Substantia nigra (tissue), 51 donors: ENCODE measurements at places on chromosomes 16 and 17.
A peak's percentile ranks its signal among the peaks of the same experiment; 100 is the strongest.

DNA sequence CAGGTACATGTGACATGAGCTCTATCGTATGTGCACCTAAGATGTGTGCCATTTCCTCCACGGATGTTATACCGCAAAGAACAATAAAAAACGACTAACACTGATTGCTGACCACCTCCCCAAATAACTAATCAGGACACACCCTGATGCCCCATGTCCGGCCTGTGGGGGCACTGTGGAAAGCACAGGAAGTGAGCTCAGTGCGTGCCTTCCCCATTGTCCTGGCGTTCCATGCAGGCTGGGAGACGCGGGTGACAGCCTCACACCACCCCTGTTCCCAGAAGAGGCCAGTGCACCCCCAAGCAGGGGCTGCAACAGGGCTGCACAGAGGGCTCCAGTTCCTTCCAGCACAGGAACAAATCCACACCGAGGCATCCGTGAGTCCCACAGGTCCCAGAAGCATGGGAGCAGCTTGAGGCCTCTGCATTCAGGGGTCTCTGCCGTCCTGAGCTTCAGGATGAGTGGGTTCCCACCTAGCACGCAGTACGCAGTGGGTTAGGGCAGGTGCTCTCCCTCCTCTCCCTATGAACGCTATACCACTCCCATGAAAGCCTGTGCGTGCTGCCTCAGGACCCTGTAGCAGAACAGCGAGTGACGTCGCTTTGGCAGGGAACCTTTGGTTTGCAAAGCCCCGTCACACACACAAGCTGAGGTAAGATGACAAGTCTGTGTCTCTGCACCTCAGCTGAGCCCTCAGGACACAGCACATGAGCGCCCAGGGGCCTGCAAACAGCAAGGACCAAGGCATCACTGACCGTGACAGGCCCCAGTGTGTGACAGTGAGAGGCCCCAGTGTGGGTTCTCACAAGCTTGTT, 117.7 kb downstream of the ZNF778 start:
- DNase-seq: no peak

- DNase-seq: no peak
These were observed 1.2 kb downstream of the FOXF1 start for GRCh38 chr16:86511317-86512161.

GRCh38 chr16:648071-648780, 939 bp upstream of the WDR90 start:
- no peak for DNase-seq

GRCh38 chr16:31700200-31700529, 172.5 kb downstream of the AHSP start:
- DNase-seq: no peak

GRCh38 chr17:62888765-62889164, 77.3 kb upstream of the TANC2 start:
- DNase-seq: no peak

DNA sequence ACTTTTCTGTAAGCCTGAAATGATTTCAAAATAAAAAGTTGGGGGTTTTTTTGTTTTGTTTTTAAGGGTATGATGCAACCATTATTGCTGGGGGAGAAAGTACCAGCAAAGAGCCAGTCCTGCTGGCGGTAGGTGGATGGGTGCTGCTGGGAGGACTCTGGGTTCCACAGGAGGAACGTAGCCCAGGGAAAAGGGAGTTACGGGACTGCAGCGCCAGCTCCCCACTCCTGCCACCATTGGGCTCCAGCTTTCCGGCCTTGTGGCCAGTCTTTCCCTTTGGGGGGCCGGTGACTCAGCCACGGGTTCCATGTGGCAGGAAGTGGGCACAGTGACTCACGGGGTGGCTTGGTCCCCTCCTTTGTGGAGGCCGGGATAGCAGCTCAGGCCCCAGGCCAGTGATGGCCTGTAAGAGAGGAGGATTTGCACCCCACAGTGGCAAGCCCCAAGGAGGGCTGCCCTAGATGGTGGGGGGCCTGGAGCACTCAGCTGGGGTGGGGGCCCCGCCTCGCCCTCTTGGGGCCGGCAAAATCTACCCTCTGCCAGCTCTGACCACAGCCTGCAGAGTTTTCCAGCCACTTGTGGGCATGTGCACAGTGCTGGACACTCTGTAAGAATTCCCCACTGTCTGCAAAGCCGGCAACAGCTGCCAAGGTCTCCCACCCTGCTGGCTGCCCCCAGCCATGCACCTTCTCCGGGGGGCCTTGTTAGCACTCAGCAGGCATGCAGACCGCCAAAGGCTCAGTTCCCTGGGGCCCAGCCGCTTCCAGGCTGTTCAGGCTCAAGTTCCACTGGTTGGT, 30.4 kb downstream of the SOCS3 start:
- DNase-seq: no peak

DNA sequence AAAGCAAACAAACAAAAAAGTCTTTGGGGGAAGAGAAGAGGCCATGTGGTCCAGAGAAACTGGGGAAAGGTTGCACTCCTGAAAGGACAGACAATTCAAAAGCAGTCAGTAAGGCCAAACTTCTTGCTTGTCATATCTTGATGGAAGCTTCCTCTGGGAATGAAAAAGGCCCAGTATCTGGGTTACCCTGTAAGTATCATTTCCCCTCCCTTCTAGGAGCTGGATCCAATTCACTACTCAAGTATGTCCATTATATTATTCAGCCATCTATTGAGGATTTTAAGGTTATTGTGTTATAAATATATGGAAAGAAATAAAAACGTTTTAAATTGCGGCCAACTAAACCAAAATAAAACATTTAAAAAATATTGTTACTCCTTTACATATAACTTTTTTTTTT, 26.0 kb upstream of the MON1B start:
- no peak for DNase-seq

GRCh38 chr16:72989579-72990551, 58.1 kb downstream of the ZFHX3 start:
- peak; percentile 15 for DNase-seq

- DNase-seq: peak; percentile 18
These were observed 1.4 kb upstream of the SLC22A31 start for GRCh38 chr16:89201439-89202377.

DNA sequence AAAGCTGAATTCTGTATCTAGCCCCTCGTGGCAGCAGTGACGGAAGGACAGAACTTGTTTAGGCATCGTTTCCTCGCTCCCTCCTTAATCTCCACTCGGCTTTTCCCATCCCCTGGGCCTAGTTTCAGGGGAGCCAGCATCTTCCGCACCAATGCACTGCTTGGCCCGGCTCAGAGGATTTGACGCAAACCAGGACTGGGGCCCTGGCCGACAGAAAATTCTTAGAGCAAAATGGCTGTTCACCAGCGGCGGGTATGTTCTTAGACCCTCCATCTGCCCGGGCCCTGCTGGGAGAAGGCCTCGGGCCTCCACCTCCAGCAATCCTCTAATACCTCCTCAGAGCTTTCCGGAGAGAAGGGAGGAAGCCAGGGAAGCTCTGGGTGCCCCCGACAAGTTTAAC, 54.6 kb downstream of the TBC1D16 start:
- no peak for DNase-seq

DNA sequence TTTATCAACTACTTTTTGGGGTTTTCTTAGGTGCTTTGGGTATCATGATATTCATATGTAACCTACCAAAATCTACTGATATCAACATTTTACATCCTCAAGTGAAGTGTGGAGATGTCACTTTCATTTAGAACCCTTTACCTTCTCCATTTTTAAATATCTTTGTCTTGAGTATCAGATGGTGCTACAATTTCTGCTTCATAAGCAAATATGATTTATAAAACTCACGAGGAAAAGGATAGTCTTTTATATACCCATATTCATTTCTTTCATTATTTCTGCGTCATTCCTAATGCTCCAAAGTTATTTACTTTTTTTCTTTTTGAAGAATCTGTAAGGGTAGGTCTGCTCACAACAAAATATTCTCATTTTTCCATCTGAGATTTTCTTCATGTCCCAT, 991.7 kb downstream of the CDH11 start:
- no peak for DNase-seq

DNA sequence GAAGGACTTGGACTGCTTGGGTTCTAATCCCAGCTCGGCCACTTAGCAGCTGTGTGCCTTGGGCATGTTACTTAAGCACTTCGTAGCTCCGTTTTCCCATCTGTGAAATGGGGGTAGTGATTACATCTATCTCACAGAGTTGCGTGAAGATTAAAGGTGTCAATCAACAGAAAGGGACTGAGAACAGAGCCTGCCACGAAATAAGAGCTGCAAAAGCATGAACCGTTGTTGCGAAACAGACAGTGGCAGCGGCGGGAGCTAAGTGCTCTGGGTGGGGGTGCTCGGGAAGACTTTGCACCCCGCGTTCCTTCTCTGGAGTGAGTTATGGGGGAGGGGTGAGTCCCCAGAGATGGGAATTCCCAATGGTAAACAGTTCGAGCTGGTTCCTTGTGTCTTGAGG, 79.6 kb upstream of the LHX1 start:
- no peak for DNase-seq

DNA sequence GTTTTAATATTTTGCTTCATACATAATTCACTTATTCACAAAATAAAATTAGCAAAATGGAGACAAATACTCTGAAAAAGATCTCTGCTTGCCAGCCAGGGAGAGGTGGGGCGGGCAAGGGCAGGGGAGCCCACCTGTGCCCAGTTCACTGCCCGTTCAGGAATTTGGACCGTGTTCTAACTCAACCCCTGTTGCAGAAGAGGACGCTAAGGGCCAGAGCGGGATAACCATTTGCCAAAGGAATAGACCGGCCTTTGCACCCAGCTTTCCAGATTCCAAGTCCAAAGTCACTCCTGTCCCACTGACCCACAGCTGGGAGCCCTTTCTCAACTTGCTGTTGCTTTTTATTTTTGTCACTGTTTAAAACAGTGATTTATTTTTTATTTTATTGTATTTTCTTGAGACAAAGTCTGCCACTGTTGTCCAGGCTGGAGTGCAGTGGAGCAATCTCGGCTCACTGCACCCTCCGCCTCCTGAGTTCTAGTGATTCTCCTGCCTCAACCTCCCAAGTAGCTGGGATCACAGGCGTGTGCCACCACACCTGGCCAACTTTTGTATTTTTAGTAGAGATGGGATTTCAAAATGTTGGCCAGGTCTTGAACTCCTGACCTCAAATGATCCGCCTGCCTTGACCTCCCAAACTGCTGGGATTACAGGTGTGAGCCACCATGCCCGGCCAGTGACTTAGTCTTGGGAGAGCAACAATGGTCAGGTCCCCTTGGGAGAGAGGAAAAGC, 2.7 kb upstream of the PIEZO1 start:
- no peak for DNase-seq

- DNase-seq: no peak
These were observed 7.1 kb downstream of the CHD9NB start for GRCh38 chr16:53045341-53046220.

DNA sequence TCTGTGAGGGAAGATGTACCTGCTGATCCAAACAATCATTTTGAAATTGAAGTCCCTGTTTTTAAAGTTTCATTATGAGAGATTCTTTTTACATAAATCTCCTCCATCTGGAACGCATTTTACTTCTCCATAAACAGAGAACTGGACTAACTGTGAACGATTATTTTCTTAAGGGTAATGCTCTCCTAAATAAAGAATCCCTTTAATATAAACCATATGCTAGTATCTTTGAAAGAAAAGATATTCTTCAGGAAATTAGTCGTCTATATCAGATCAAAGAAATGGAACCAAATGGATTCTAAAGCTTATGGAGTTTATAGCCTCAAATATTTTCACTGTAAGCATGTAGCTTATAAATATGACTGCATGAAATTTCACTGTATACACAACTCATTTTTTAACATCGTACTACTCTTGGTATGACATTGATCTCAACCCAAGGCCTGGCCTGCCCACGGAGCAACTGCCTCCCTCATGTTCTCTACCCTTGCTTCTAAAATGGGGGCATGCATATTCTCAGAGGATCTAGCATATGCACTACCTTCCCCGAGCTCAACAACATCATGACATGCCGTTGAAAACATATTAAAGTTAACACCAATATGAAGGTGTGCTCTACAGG, 66.4 kb downstream of the MYH10 start:
- DNase-seq: no peak

DNA sequence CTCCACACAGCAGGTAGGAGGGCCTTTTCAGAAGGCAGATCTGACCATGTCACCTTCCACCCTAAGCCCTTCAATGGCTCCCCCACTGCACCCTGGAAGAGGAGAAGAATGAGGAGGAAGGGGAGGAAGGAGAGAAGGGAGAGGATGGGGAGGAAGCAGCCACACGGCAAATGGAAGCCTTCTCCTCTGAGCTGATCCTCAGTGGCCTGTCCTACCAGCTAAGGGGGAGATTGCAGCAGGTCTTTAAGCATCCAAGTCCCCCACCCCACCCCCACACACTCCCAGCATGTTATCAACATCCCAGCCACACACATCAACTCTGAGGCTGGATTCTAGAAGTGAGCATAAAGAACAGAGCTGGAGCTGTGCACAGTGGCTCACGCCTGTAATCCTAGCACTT, 46.2 kb upstream of the RBFOX3 start:
- DNase-seq: no peak

GRCh38 chr16:87358250-87358649, 25.3 kb downstream of the FBXO31 start:
- DNase-seq: no peak

DNA sequence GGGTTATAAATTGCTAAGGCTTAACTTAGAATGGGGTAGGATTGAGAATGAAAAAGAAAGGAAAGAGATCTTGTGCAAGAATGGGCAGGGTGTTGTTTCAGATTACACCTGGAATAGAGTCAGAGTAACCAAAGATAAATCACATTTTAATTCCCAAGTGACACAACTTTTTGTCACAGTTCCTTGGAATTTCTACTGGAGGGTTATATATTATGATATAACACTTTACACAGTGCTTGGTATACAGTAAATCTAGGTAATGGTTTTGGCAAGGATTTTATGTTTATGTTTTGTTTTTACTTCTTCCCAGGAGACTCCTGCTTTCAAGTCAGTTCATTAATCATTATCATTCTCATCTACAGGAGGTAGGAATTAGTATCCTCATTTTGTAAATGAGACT, 115.7 kb upstream of the KCNJ16 start:
- DNase-seq: no peak

DNA sequence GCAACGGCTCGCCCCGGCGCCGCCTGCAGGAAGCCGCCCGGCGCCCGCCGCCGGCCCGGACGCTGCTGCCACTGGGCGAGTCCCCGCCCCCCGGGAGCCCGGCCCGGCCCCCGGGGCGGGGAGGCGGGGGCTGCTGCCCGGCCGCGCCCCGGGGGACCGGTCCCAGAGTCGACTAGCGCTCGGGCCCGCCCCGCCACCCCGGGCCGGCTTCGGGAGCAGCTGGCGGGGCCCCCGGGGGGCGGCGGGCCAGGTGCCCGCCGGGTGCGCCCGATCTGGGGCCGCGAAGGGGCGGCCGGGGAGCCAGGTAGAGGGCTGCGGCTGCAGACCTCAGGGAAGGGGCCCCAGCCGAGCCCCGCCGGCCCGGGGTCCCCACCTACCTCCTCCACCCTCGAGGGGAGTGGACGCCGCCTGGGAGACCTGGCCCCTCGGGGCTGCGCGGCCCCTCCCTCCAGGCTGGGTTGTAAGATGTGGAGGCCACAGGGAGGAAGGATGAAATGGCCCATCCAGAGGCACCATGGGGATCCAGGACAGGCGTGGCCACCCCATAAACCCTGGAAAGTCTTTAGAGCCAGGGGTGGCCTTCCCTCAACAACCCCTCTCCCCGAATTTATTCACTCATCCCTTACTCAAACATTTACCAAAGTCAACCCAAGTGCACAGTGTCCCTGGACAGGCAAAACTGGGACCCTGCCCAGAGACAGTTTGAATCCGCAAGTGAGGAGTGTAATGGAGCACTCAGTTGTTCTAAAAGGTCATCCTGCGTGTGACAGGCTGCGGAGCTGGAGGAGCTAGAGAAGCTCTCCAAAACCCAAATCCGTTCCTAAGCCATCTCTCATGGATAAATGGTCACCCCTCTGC, at the start of gene CDYL2:
Gene CDYL2, minus strand, starts transcription at position 73 of the 858 bp plus-strand sequence. CDS start 425 bp downstream, outside the sequence.
- no peak for DNase-seq
